CD4-positive, alpha-beta T cell treated with Interleukin-1 beta for 1 hour (primary cell): ENCODE measurements at places on chromosomes 12 and 14.

GRCh38 chr14:20468764-20469241, 403 bp upstream of the PNP start:
- DNase-seq: no peak

- no peak for DNase-seq
Measured at GRCh38 chr14:35320472-35320871, 28.3 kb downstream of the PSMA6 start.

GRCh38 chr12:14890701-14891100, 5.0 kb upstream of the MGP start:
- DNase-seq: no peak

- no peak for DNase-seq
Measured at GRCh38 chr14:25394356-25394755, 344.4 kb upstream of the STXBP6 start.

DNA sequence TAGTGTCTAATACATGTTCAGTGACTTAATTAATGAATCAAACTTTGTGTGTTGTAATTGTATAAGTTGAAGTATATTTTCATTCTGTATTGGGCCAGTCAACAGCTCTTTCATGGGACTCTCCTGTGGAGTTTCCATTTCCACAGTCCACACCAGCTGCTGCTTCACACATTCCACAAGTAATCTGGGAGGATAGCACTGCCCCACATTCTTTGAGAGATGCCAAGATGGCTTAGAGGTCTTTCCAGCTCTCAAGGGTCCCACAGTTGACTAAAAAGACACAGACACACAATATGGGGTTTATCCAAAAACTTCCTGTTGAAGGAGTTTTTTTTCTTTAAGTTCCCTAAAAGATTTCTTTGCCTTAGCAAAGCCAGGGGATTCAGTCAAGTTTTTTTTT, 408.3 kb downstream of the AACS start:
- no peak for DNase-seq

GRCh38 chr14:54197369-54197768, 199.4 kb upstream of the CDKN3 start:
- DNase-seq: no peak

- no peak for DNase-seq
Measured at GRCh38 chr12:99087278-99087677, 442.2 kb downstream of the APAF1 start.

DNA sequence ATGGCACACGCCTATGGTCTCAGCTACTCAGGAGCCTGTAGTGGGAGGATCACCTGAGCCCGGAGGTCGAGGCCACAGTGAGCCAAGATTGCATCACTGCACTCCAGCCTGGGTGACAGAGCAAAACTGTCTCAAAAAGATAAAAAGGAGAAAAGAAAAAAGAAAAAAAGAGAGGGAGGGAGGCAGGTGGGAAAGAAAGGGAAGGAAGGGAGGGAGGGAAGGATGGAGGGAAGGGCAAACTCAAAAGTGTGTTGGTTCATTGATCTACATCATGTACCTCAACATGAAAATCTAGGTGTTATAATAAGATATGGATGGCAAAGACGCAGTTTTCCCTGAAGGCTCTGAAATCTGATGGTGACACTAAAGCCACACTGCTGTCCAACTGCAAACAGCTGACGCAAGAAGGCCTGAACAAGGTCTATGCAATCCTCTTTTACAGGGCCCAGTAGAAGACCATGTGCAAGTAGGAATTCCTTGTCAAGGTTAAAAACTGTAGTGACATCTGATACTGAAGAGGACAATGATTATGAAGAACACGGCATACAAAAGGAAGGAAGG, 143.6 kb downstream of the ITPR2 start:
- no peak for DNase-seq

DNA sequence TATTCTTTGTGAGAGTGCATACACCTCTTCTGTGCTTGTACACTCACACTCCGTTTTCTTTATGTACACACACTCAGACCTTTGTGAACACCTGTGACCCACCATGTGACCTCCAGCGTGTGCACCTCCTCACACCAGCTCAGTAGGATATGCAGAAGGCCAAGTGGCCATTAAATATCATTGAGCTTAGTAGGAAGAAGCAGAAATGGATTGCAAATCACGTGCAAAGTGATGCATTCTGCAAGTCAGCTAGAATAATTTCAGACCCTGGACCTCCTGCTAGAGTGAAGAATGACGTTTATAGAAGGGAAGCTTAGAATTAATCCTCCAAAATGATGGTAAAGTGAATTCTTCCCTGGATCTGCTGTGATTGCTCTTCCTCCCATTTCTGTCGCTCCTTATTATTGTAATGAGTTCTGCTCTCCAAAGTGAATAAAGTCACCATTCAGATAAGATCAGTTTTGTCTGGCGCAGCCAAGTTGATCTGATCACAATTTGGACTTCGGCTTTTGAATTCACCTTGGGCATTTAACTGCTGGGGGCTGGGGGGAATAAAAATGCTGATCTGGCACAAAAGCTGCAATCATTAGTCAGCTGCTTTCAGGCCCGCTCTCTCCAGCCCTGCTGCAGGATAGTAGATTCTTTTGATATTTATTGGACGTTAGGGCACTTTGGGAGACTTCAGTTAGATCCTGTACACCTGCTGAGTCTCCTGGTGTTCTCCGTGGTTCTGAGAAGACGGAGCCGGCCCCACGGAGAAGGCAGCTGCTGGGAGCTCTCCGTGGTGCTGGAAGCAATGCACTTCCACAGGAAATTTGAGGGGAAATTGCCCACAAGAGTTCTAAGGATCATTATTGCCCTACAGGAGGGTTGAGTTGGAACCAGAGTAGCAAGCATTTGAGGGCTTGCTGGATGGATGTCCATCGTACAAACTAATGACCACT, 12.4 kb upstream of the NRXN3 start:
- no peak for DNase-seq

GRCh38 chr12:31471823-31472222, 119.1 kb downstream of the DENND5B start:
- DNase-seq: no peak

DNA sequence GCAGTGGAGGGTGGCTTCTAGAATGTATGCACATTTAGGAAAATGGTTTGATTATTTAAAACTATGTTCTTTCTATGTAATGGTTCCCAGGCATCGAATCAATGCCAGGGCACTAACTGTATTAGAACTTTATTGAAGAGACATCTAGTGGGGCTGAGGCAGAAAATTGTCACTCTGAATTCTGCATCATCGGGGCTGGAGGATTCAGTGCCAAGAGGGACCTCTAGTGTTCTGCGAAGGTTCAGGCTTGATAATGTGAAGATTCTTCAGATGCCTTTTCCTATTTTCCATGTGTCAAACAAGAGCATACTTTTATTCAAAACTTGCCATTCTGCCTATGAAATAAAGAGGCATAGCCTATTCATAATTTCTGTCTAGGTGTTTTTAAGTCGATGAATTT, 146.3 kb downstream of the CAND1 start:
- DNase-seq: no peak

GRCh38 chr12:120101182-120101581, 15.4 kb downstream of the RAB35 start:
- DNase-seq: no peak

- no peak for DNase-seq
Measured at GRCh38 chr14:62187265-62187664, 425.0 kb downstream of the SNAPC1 start.

- no peak for DNase-seq
Measured at GRCh38 chr12:7099290-7099996, 7.2 kb upstream of the C1R start.

DNA sequence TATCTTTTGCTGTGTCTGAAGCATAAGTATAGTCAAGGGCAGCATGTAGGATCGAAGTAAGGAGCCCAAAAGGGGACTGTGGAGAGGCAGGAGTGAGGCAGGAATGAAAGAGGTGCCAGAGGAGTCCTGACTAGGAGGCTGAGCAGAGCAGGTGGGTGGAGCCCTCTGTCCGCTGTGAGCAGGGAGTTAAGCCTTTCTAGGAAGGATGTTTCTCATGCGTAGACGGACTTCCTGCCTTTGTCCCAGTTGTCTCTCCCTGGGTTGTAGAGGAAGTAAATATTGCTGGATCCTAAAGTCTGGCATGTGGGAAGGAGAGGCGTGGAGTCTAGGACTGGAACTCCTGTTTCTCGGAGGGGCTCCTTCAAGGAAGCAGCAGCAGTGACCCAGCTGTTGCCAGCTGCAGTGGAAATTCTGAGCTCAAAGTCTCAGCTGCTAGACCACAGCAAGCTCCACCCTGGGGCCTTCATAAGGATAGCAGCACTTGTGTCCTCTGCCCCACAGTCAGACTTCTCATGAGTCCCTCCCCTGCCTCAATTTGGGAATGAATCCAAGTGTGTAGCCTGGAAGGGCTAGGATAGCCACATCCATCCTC, 44.0 kb downstream of the RBMS2 start:
- no peak for DNase-seq

DNA sequence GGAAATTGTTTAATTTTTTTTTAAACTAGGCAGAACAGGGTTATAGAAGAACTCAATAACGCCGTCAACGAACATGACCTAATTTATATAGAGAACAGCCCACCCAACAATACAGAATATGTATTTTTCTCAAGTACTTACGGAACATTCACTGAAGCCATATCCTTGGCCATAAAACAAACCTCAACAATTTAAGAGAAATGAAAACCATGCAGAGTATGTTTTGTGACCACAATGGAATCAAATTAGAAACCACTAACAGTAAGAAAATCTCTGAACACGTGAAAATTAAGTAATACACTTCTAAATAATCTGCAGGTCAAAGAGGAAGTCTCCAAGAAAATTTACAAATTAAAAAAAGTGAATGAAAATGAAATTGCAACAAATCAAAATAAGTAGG, 9.4 kb downstream of the SART3 start:
- no peak for DNase-seq

- DNase-seq: no peak
Measured at GRCh38 chr14:54309615-54310014, 87.2 kb upstream of the CDKN3 start.

DNA sequence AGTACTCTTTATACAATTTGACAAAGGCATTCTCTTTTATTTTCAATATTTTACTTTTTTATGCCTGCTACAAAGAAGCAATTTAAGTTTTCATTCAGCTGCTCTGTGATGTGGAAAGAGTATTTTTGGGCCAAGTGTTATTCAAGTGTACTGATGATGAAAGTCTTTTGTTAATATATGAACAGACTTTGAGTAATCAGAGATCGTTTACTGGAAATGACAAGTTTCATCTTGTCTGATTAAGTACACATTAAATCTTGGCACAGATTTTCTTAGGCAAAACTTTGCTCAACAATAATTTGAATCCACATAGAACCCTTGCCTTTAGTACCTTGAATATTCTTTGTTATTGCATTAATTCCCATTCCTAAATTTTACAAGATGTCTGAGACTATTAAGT, 13.3 kb upstream of the PZP start:
- no peak for DNase-seq

GRCh38 chr12:82314406-82314892, 43.7 kb downstream of the CCDC59 start:
- no peak for DNase-seq

DNA sequence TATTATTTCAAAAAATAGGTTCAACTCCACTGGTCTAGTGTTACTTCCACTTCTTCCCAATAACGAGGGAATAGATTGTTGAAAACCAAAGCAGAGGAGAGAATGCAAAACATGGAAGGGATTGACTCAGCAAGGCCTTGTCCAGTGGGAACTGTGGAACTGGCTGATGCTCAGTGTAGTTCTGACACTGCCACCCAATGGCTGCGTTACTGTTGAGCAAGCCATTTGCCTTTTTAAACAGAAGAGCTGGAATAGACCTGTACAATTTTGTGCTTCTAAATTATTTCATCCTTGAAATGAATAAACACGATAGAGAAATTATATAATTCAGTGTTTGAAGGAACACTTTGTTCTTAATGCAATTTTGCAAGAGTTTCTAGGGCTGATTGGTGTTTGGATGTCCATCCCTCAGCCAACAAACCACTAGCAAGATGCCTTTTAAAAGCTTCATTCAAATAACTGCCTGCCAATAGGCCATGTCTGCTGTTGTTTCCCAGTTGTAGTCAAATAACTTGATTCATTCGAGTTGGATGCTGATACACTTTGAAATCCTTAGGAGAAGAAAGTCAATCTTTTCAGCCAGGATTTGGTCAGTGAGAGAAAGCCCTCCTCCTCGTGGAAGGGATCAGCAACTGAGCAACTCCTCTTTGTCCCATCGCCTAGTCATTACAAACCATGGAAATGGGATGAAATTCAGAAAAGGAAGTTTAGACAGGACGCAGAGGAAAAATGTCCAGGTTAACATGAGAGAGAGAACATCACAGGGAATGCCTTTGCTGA, 7.3 kb upstream of the MGP start:
- DNase-seq: no peak

- DNase-seq: no peak
Measured at GRCh38 chr14:74048281-74048680, 29.1 kb downstream of the BBOF1 start.

DNA sequence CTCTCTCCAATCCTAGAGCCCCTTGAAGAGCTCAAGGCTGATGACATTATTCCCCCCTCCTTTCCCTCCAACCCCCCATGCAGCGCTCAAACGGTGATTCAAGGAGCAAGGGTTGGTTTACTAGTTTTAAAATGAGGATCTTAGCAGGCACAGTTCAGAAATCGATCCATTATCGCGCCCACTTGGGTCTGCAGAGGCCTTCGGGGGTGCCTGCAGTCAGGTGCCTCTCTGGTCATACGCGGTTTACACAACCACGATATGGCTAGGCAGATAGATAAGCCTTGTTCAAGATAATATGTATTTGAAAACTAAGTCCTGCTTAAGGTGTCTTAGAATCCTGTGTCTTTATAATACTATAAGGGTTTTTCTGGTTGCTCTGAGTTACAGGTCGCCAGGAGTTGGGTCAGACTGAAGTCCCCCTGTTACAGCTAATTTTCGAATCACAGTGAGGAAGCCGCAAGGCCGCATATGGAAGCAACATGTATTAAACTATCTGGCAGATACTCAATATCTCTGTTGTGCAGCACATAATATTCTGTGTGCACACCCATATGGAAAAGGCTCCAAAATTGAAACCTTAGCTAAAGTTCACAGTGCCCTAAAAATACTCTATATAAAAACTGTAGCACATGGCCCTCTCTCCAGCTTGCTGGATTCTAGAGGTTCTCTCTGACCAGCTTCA, 10.0 kb downstream of the BHLHE41 start:
- no peak for DNase-seq

- no peak for DNase-seq
Measured at GRCh38 chr12:126369487-126370463, 1304.5 kb downstream of the AACS start.

GRCh38 chr12:124664395-124665111, 97.1 kb upstream of the NCOR2 start:
- DNase-seq: no peak

GRCh38 chr12:28223858-28224257, 33.6 kb downstream of the CCDC91 start:
- DNase-seq: no peak

GRCh38 chr12:52066346-52067080, 3.3 kb upstream of the ATG101 start:
- DNase-seq: no peak

DNA sequence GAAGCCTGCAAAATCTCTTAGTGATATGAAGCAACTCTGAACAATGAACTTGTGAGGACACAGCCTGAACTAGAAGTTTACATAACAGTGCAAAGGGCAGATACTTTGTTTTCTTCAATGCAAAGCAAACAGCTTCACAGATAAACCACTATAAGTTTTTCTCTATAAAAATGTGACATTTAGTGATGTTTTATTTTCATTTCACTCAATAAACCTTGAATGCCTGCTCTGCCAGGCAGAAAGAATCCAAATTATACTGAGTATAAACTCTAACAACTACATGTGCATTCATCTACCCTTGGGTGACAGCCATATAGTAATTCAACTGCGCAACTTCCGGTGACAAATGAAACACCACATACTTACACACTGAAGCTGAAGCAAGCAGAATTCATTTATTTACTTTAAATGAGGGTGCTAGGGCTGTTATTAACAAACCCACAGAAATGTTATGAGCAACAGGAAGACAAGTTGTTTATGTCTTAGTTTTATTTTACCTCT, 10.3 kb downstream of the DCP1B start:
- peak; percentile 57 for DNase-seq
